ENCODE measurements at places on chromosomes 7 and 10.

DNA sequence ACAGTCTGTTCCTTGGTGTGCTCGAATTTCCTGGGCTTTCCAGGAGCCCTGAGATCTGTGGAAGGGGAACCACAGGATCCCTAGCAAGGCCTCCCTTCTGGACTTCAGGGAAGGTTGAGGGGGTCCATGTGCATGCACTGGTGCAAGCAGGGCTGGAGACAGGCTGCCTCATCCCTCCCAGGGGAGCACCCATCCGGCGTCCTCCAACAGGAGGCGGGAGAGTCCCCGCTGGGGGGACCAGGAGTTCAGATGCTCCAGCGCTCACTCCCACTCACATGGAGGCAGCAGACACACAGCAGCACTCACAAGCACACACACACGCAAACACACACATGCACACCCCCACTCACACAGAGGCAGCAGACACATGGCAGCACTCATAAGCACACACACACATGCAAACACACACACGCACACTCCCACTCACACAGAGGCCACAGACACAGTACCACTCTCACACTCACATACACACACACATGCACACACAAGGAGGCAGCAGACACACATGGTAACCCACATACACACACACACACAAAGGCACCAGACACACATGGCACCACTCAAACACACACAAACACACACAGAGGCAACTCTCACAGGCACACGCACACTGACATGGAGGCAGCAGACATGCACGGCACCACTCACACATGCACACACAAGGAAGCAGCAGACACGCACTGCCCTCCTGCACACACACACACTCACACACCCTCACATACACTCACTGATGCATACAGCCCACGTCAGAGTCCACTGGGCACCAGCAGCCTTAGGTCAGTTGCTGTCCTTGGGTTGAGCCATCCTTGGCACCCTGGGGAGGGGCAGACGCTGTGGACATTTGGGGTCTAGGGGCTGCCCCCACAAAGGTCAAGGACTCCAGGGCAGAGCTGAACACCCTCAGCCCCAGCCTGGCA, 247.0 kb upstream of the PPP2R2D start:
- no peak overlapping the region for H3K27ac ChIP-seq
- H3K27me3 ChIP-seq = no peaks in the 10 kb centered on the region
- no peaks in the 10 kb centered on the region for H3K4me1 ChIP-seq
- H3K4me3 ChIP-seq = no peak overlapping the region
- no peaks in the 10 kb centered on the region for H3K36me3 ChIP-seq

- no peak overlapping the region for H3K27ac ChIP-seq
- no peaks in the 10 kb centered on the region for H3K27me3 ChIP-seq
- no peak overlapping the region for H3K4me3 ChIP-seq
Observed at GRCh38 chr10:96501985-96502384, 11.7 kb downstream of the TLL2 start.

GRCh38 chr10:76394707-76395042, 963.3 kb downstream of the LRMDA start:
- H3K36me3 ChIP-seq = no peaks in the 10 kb centered on the region
- no peak overlapping the region for H3K4me3 ChIP-seq
- H3K4me1 ChIP-seq = no peaks in the 10 kb centered on the region
- no peak for DNase-seq
- H3K27ac ChIP-seq = no peak overlapping the region

GRCh38 chr7:12423997-12424745, 20.5 kb upstream of the VWDE start:
- no peaks in the 10 kb centered on the region for H3K36me3 ChIP-seq
- H3K4me3 ChIP-seq = no peak overlapping the region

GRCh38 chr7:78284945-78285344, 486.4 kb downstream of the PHTF2 start:
- no peaks in the 10 kb centered on the region for H3K4me1 ChIP-seq
- H3K27ac ChIP-seq = no peak overlapping the region
- no peak for DNase-seq
- no peak overlapping the region for H3K4me3 ChIP-seq
- H3K27me3 ChIP-seq = no peaks in the 10 kb centered on the region

Measured in upper lobe of left lung (tissue), 6 donors.